ENCODE measurements at places on chromosomes 12 and 14.

- peak; percentile 91 for DNase-seq
These were observed 96.4 kb downstream of the SCARB1 start for GRCh38 chr12:124767066-124767821.

DNA sequence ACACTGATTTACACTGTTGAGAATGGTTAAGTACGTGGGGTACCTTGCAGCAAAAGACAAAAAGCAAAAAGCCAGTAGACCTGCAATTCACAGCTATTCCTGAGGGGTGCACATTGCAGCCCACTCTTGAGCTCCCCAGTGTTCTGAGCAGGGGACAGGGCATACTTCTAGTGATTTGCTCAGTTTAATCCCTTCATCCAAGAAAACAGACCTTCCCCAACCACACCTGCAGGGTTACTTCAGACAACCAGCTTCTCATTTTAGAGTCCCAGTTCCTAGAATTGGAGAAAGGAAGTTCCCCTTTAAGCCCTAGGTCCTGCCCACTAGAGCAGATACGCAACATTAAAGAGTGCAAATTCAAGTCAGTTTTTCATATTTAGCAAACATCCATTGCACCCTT is 3.6 kb upstream of the WSB2 start:
- no peak for DNase-seq

GRCh38 chr14:33842299-33842698 is 108.6 kb downstream of the EGLN3 start:
- no peak for DNase-seq

DNA sequence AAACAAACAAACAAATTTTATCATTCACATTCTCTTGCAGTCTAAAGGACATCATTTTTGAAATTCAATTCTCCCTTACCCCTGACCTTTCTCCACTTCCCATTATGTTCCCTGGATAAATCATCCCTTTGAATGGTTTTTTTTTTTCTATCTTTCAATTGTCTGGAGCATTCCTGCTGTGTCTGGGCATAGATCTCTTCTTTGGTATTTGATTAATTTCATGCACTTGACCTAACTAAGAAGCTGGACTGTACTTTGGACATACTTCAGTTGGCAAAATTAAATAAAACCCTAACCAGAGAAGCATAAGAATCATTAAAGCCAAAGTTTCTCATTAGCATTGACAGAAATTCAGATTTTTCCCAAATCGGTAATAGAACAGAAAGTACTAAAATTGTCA is 163.6 kb upstream of the BMP4 start:
- no peak for DNase-seq

GRCh38 chr12:80807640-80808288 is 91.1 kb downstream of the MYF5 start:
- DNase-seq = no peak

GRCh38 chr14:71620401-71620800 is 311.8 kb upstream of the RGS6 start:
- no peak for DNase-seq

- DNase-seq = no peak
These were observed 249.4 kb upstream of the HMGA2 start for GRCh38 chr12:65574867-65575266.

DNA sequence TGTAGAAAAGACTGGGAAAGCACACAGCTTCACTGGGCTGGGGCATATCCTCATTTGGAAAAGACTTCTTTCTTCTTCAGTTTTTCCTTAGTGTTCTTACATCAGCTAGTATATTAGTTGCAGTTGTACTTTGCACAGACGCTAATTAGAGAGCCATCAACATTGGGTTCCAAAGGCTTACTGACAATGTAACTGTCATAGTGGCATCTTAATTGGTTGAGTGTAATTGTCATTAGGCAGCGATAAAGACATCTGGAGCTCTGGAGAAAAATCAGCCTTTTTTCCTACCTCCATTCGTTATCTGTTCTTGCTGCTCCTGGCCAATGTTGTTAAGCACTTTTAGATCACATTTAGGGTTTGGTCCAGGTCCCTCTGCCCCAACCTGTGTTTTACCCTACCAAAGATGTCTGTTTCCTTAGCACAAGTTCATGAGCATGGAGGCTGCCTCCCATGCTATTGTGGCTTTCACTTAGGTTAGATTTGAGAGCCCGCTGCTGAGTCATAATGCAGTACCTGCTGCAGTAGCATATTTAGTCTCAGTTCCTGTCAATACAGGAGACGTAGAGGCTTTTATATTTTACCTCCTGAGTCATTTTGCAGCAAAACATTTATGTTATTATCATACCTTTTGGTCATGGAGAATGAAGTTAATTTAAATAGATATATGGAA is 49.2 kb downstream of the FBXW8 start:
- DNase-seq = no peak

- DNase-seq = no peak
These were observed 145.8 kb downstream of the DICER1 start for GRCh38 chr14:95011445-95012006.

- DNase-seq = no peak
These were observed 193.5 kb downstream of the DIO2 start for GRCh38 chr14:80017795-80018194.

DNA sequence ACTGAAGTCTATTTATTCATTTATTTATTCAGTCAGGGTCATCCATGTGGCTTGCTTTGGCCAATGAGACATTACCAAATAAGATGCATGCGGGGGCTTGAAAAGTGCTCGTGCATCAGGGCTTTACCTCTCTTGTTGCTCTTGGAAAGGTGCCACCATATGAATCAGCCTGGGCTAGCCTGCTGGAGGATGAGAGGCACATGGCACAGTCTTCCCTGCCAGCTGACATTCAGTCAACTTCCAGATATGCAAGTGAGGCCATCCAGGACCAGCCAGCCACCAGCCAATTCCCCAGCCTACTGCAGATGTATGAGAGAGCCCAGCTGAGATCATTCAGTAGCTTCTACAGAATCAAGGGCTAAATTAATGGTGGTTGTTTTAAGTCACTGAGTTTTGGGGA is 105.2 kb upstream of the RPH3A start:
- no peak for DNase-seq

All from left forelimb (tissue), 1 donor.